NCI-H226 (cell line): ENCODE measurements at places on chromosomes 7 and 10.

GRCh38 chr10:22552888-22553378, 161.4 kb downstream of the PIP4K2A start:
- no peak for DNase-seq

GRCh38 chr10:109866168-109866994, 56.9 kb downstream of the XPNPEP1 start:
- no peak for DNase-seq

- no peak for DNase-seq
Observed at GRCh38 chr7:923108-924041, 31.1 kb downstream of the ADAP1 start.

- peak; percentile 85 for DNase-seq
Observed at GRCh38 chr7:133512560-133512959, 259.7 kb downstream of the EXOC4 start.

DNA sequence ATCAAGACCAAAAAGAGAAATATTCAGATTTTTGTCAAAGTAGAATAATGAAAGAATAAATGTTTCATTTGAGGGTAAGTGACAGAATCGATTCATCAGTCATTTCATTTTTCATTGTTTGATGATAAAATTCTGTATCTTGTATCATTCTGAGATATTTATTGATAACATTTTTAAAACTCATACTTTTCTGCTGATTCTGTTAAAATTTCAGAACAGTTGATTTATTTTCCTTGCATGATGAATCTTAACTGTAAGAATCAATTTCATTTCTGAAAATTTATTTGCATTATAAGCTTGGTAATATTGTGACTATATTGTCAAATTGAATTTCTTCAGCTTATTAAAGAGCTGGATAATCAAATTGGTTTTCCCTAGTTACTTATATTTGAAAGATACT, 13.9 kb downstream of the PHYHIPL start:
- no peak for DNase-seq

DNA sequence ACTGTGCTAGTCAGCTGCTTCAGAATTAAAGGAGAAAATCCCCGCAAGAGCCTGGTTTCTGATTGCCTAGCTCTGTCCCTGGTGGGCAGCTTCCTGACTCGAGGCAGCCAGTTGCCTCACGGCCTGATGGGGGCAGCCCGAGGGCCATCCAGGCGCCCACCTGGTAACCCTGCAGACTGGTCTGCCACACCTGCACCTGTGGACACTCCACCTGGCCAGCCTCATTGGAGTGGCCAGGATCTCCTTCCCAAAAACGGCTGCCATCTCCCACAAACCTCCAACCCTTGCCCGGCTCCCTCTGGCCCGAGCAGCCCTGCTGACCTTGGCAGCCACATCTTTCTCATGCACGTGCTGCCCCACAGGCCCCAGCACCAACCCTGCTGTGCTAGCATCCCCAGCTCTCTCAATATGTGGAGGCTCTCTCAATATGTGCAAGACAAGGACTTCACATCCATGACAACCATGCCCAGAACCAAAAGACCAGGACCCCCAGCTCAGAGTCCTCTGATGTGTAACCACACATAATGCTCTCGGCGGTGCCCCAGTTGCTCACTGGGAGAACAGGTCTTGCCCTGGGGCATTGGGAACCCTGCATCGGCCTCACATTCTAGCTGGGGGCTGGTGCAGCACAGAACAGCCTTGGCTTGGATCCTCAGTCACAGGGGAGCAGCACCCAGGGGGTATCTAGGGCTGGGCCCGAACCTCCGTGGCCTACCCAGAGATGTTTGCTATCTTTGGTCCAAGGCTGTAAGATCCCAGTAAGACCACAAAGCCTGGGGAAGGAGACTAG, 14.6 kb downstream of the DRGX start:
- DNase-seq, result no peak

DNA sequence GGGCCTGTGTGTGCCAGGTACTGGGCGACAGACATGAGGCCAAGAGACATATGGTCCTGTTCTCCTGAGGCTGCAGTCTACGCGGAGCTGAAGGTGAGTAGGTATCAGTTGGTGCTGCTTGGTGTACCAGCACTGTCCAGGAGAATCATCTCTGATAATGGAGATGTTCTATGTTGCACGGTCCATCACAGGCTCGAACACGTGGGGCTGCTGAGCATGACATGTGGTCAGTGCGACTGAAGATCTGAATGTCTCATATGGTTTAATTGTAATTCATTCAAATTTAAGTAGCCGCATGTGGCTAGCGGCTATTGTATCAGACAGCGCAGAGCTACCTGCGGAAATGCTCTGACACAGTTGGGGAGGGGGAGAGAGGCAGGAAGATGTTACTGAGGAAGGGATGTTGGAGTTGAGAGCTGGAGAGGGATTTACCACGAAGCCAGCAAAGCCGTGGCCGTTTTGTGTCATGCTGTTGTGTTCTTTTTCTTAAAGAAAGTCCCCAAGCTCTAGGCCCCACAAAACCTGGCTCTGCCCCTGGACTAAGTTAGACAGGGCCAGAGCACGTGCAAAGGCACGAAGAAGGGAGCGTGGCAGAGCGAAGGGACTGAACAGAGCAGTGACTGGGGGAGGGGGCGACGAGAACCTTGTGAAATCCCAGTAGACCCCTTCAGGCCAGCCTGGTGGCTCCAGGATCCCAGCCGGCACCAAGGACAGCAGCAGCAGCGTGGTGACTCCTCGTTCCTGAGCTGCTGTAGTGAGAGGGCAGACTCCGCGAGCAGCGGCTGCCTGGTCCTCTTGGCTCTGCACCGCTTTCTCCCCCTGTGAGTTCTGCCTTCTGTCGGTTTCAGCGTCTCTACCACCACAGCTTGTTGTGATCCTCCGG, 20.0 kb downstream of the SMKR1 start:
- DNase-seq, result no peak

DNA sequence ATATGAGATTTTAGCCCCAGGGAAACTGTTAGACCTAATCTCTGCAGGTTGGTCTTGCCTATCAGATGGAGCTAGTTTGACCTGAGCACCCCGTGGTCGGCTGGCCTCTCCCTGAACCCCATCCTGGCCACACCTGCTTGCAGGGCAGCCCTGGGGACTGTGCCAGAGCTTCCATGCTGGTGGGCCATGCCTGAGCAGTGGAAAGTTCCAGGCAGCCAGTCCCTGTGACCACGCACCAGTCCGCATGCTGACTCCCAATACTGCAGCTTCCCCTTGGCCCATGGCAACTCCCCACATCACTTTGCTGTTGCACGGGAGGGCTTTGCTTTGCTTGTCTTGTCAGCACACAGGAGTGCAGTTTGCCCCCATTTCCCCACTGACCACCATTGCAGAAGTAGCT, 427.8 kb upstream of the SEMA3D start:
- DNase-seq, result no peak
